ENCODE measurements at places on chromosomes 7 and 10. TPM values are rescaled to one million over a fixed set of nuclear protein-coding genes. Genes with fewer than 3 reads are reported as not detected.
A peak's percentile ranks its signal among the peaks of the same experiment; 100 is the strongest.

- DNase-seq, result no peak
These were observed 164.3 kb upstream of the PODXL start for GRCh38 chr7:131720703-131721102.

DNA sequence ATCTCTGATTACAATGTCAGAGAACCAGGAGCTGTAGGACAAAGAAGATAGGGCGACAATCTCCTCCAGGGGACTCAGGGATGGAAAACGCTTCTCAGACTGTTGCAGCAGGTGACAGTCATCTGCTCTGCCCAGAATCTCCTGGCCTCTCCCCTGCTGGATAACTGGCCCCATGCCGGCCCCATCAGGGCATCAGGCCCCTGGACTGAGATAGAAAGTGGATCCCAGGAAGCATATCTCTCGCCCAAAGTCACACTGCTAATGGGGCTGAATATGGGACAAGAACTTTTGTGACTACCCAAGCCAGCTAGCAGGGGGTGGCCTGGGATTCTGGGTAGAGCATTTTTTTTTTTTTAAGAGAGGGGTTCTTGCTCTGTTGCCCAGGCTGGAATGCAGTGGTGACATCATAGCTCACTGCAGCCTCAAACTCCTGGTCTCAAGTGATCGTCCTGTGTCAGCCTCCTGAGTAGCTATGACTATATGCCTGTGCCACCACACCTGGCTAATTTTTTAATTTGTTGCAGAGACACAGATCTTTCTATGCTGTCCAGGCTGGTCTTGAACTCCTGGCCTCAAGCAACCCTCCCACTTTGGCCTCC is 20.5 kb upstream of the MLXIPL start:
- DNase-seq, result no peak

- no peak for DNase-seq
These were observed 475.6 kb downstream of the PTPRN2 start for GRCh38 chr7:158111906-158112570.

- peak; percentile 37 for DNase-seq
These were observed 42.4 kb upstream of the SEPTIN7 start for GRCh38 chr7:35758421-35758820.

DNA sequence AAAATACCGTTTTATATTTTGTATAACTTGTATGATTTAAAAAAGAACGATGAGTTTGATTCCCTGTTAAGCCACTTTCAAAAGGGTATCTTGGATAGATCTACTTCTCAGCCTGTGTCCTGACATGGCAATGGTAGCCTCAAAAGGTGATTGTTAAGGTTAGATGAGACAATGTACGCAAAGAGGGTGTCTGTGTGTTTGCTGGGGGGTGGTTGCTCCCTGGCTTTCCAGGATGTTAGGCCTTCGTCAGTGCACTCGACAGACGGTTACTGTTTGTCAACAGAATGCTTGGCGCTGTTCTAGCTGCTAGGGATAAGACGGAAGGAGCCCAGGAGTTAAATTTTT is 90.3 kb downstream of the NEURL1 start:
- peak; percentile 2 for DNase-seq

DNA sequence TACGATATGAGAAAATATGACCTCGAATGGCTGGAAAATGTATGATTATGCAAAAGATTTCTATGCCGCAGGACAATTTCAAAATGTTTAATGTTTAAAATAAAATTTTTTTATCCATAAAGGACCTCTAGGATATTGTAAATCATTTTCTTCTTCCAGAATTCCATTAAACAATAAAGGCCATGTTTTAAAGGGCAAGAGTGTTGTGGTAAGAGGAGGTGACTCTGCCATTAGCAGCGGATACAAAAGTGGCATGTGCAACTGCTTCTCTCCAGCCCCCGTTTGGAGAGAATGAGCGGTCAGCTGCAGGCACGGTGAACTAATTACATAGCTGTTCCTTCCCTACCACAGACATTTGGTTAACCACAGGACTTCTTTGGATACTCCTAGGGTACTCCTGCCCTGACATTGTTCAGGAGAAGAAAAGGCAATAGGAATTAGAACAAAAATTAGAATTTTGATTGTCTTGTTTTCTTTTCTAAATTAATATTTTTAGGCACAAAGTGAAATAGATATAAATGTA is 63.8 kb downstream of the HBP1 start:
- no peak for DNase-seq

DNA sequence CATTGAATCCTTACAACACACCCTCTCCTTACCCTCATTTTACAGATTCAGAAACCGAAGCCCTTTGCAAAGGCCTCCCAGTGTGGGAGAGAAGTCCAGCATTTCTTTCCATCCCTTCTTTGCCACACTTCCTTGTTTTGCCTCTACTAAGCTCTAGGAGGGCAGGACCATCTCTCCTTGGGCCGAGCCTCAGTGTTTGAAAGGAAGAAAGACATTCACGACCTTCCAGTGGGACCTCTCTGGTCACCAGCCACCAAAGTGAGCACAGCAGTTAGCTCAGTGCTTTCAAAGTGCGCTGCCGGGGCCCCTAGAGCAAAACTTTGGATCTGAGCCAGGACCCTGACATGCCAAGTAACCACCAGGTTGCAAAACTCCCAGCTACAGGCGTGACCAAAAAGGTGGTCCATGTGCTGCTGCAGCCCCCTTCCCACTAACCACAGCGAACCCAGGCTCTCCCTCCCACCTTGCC is 12.4 kb downstream of the CTBP2 start:
- peak; percentile 30 for DNase-seq

DNA sequence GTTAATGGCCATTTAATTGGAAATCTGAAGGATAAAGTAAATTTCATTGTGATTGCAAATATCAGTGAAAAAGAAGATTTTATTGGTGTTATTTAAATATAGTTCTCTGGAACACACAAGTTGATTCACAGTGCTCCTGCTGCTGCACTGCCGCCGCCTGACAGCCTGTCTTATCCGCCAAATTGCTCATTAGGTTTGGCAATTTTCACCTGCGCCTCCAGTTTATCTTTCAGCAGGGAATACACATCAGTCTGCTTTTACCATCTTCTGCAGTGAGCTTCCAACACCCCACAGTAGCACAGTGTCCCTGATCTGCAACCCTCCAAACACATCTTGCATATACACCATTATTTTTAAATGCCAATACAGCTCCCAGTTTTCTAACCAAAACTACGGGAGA is 308.3 kb downstream of the PARD3 start:
- no peak for DNase-seq

Gene A1CF
- total RNA-seq, result not detected

Gene PDZD7
- 1.7 TPM for total RNA-seq

Gene PHYH
- 12.6 TPM for total RNA-seq

Data from CD8-positive, alpha-beta T cell (primary cell).